ENCODE measurements at places on chromosomes 1 and 21. TPM values are rescaled to one million over a fixed set of nuclear protein-coding genes. Genes with fewer than 3 reads are reported as not detected.

Gene ORC1
- 8.1 TPM for total RNA-seq

Gene USP24
- total RNA-seq, result 30.2 TPM

Gene RBM8A
- 116 TPM for total RNA-seq

Gene TFAP2E
- total RNA-seq, result 0.16 TPM

Gene ADORA3
- not detected for total RNA-seq

Gene CLCA1
- total RNA-seq, result not detected

Gene HSD17B7
- total RNA-seq, result 10.5 TPM

Gene RNF223
- not detected for total RNA-seq

Gene SPATA21
- not detected for total RNA-seq

Gene CLDN14
- total RNA-seq, result 0.39 TPM
